ENCODE measurements at places on chromosomes 11 and 22. TPM values are rescaled to one million over a fixed set of nuclear protein-coding genes. Genes with fewer than 3 reads are reported as not detected.

UBQLNL gene
- total RNA-seq, result 0.92 TPM

OR2AG1 gene
- total RNA-seq, result under 0.01 TPM

SAA4 gene
- not detected for total RNA-seq

IFTAP gene
- 34.4 TPM for total RNA-seq

THY1 gene
- total RNA-seq, result 11.0 TPM

CEND1 gene
- not detected for total RNA-seq

HEPACAM gene
- total RNA-seq, result not detected

LRRN4CL gene
- 20.0 TPM for total RNA-seq

TPBGL gene
- not detected for total RNA-seq

TSKU gene
- total RNA-seq, result 114 TPM

BIK gene
- total RNA-seq, result not detected

OR9Q2 gene
- total RNA-seq, result not detected

All from stomach (tissue), 19 donors.